ENCODE measurements at places on chromosomes 1 and 21. TPM values are rescaled to one million over a fixed set of nuclear protein-coding genes. Genes with fewer than 3 reads are reported as not detected.

Gene CDCA8
- total RNA-seq: 0.25 TPM

Gene KIF17
- 3.0 TPM for total RNA-seq

Gene RHD
- total RNA-seq: not detected

Gene HUNK
- 0.45 TPM for total RNA-seq

DNA sequence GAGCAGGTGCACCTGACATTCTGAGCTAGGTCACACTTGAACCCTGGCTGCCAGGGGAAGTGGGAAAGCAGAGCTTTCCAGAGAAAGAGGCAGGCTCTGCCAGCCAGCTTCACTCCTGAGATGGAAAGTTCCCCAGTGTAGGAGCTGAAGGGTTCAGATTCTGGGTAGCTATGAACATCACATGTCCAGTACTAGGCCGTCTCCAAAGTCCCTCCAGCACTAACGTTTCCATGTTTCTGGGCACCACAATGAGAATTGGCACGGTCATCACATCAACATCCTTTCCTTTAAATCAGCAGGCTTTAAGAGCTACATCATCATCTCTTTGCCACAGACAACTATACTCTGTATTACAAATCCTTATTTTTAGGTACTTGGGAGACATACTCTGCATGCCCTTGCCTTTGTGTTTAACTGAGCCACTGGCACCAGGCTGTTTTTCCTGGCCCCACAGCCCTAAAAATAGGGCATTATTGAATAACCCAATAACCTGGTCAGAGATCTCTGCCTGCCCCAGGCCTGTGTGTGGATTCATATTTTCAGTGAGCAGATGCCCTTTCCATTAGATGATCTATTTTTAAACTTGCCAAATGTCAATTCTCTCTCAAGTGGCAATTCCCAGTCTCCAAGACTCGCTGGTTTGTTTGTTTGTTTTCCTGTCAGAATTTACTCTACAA, 35.4 kb upstream of the USP24 start:
- no peak for DNase-seq

DNA sequence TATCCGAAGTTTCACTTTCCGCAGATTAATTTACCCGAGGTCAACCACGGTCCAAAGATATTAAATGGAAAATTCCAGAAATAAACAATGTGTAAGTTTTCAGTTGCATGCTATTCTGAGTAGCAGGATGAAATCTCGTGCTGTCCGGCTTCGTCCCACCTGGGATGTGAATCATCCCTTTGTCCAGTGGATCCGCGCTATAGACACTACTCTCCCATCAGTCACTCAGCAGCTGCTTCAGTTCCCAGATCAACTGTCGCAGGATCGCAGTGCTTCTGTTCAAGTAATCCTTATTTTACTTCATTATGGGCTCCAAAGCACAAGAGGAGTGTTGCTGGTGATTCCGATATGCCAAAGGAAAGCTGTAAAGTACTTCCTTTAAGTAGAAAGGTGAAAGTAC, 8.3 kb upstream of the LRP8 start:
- no peak for DNase-seq

DNA sequence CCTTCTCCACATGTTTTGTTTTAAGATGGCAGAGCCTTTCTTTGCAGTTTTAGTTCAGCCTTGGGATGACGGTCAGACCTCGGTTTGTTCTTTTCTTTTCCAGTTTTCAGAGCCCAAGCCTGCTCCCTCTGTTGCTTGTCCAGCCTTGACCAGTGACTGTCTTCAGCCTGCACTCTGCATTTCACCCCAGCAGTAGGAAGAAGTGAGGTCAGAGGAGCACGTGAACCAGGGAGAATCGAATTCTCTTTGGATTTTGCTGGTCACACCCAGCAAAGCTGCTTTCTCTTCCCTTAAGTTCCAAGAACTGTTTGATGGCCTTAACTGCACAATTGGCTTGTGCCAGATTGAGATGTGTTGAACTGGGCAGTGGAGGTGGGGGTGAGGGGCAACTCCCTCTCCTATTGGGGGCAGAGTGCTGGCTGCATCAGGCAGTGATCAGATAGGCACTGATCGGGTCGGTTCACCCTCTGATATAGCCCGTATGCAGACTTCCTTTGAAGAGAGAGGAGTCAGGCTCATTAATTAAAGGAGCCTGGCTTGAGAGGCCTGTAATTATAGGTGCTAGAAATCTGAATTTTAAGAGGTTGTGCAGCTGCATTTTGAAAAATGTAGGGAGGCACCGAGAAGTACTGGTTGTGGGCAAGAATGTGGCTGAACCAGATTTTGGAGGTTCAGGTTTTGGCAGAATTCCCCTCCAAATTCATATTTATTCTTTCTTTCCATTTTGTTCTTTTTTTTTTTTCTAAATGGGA, 42.4 kb downstream of the PEX14 start:
- peak; percentile 16 for DNase-seq

DNA sequence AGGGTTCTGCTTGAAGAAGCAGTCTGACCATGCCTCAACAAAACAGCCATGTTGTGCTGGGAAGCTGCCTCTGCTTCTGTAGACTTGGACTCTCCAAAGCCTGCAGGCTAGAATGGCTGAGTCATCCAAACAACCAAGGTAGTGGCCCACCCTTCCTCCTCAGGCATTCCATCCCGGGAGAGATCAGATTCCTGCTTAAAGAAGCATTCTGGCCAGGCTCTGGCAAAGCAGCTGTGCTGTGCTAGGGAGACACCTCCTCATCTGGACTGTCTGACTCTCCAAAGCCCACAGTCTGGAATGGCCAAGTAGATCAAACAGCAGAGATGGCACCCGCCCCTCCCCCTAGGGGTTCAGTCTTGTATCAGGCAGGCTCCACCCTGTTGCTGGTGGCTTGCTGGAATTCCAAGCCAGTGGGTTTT, 38.3 kb upstream of the F3 start:
- DNase-seq: peak; percentile 95

- DNase-seq: peak; percentile 92
Observed at GRCh38 chr1:31374511-31375196, 1.8 kb upstream of the FABP3 start.

GRCh38 chr1:202088206-202088605, 34.5 kb upstream of the GPR37L1 start:
- DNase-seq: no peak

- DNase-seq: no peak
Observed at GRCh38 chr21:36369064-36369685, 16.0 kb upstream of the CHAF1B start.

All from fibroblast of the aortic adventitia (primary cell).